A549 (cell line): ENCODE measurements at places on chromosomes 5 and 9.

GRCh38 chr9:133959171-133959570 lies 33.0 kb downstream of the VAV2 start:
- no peak for DNase-seq

DNA sequence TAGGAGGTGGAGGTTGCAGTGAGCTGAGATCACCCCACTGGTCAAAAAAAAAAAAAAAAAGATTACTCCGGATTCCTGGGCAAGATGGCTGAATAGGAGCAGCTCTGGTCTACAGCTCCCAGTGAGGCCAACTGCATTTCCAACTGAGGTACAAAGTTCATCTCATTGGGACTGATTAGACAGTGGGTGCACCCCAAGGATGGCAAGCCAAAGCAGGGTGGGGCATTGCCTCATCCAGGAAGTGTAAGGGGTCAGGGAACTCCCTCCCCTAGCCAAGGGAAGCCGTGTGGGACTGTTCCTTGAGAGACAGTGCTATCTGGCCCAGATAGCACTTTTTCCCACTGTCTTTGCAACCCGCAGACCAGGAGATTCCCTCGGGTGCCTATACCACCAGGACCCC lies 70.7 kb downstream of the CARTPT start:
- peak; percentile 6 for DNase-seq

- no peak for DNase-seq
Observed at GRCh38 chr5:171806976-171807747, 21.5 kb downstream of the SMIM23 start.

- DNase-seq = no peak
Observed at GRCh38 chr5:137439645-137440044, 59.5 kb downstream of the SPOCK1 start.

- DNase-seq = no peak
Observed at GRCh38 chr5:146624179-146624578, 108.2 kb upstream of the GPR151 start.

DNA sequence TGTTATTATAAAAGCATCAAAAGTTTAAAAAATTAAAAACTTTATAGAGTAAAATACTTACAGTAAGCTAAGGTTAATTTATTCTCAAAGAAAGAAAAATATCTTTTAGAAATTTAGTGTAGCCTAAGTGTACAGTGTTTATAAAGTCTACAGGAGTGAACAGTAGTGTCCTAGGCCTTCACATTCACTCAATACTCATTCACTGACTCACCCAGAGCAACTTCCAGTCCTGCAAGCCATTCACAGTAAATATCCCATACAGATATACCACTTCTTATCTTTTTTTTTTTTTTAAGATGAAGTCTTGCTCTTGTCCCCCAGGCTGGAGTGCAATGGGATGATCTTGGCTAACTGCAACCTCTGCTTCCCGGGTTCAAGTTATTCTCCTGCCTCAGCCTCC lies 73.1 kb upstream of the FST start:
- no peak for DNase-seq

DNA sequence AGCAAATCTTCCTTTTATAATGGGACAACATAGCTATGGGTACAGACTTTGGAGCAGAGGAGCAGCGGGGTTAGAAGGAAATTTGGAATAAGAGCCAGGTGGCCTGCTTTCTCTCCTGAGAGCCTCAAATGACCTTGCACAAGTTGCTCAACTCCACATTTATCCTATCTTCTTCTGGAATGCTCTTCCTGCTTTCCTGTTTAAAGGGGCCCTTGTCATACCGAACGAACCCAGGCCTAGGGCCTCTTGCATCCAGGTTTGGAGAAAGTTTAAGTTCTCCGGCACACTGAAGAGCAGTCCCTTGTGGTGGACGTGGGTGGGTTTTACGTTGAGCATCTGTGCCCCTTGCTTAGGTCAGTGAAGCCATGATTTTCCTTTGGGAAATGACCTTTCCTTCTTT lies 197.9 kb upstream of the NR3C1 start:
- DNase-seq = no peak
